Activated effector memory CD4-positive, alpha-beta T cell treated with anti-CD3 and anti-CD28 coated beads, Interleukin-2, amount 50 U/mL, for 16 hours (primary cell): ENCODE measurements at places on chromosomes 4 and X.

- no peak for DNase-seq
Measured at GRCh38 chr4:80611678-80611979, 276.1 kb downstream of the CFAP299 start.

DNA sequence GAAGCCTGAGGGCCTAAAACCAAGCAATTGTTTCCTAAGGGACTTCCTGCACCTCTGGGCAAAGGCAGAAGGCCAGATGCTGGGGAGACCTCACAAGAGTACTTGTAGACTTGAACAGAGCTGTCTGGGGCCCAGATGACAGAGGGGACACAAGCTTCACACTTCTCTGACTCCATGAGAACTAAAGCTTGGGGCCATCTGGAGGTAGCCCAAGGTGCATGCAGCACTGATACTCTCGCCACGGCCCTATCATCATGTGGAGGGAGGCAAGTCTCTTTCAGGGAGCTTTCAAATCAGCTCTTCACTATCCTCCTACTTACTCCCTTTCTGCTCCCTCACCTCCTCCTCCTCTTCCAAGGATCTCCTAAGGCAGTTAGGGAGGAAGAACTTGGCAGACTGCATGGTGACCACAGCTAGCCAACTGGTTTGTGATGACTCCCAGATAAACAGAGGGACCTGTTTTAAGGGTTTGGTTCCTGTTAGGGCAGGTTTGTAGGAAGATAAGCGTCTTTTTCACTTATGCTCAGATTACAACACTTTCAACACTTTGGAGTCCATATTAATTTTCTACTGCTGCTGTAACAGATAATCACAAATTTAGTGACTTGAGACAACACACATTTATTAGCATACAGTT, 23.8 kb downstream of the MSL3 start:
- DNase-seq: no peak

- DNase-seq: peak; percentile 76
Measured at GRCh38 chr4:36399762-36400353, 118.4 kb downstream of the DTHD1 start.

- no peak for DNase-seq
Measured at GRCh38 chrX:117713411-117713810, 403.2 kb downstream of the KLHL13 start.

DNA sequence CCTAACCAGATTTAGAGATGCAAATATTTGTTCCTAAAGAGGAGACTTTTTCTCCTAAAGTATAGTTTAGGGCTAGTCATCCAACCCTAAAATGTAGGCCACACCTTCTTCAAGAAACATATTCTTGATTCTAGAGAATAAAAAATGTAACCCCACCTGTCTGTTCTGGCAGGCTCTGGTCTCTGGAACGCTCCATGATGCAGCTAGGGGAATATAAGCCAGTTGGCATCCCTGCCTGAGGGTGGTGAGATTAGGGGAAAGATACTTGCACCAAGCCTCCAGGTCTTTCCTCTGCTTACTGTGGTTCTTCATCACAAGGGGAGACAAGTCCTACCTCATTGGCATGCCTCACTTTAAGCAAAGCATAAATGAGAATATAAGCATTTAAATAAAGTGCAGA, 21.2 kb upstream of the TBC1D9 start:
- no peak for DNase-seq

GRCh38 chr4:39655211-39655610, 16.5 kb upstream of the SMIM14 start:
- DNase-seq: no peak

GRCh38 chrX:13550346-13550745, 19.1 kb upstream of the EGFL6 start:
- DNase-seq: no peak

DNA sequence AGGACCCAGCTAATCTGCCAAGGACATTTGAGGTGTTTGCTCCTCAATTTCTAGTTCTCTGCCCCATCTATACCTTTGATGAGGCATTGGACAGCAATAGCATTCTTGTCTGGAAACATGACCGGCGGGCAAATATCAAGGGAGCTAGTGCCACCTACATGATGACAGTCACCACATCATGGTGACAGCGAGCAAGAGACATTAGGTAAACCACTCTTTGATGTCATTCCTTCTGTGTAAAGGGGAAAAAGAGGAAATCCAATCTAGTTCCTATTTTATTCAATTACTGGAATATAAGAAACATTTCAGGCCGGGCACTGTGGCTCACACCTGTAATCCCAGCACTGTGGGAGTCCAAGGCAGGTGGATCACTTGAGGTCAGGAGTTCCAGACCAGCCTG, 20.7 kb upstream of the IL13RA1 start:
- DNase-seq: no peak

DNA sequence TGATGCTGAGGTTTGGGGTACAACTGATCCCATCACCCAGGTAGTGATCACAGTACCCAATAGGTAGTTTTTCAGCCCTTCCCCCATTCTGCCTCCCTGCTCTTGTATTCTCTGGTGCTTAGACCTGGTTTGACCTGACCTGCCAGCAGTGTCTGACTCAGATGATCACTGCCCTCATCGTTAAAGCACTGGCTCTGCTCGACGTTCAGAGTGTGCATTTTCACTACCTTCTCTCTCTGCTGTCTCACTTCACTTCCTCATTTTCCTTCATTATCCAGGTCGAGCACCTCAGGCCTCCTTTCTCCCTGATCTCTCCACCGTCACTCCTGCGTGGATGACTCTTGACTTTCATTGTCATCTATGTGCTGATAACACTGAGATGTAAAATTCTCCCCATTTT, 83.6 kb downstream of the PARM1 start:
- no peak for DNase-seq

DNA sequence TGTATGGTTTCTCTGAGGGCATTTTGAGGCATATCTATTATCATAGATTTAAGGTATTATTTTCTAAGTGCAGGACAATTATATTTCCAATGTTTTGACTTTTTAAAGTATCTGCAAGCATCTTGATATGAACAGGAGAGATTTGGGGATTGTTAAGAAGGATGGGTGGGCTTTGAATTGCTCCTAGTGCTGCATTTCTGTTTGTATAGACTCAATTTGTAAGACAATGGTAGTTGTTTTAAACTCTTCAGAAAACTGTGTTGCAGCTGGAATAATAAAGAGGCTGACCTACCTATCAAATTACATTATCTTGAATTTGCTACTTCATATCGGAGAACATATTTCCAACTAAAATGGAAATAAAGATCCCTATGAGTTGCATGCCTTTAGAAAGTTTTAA, 570.3 kb downstream of the ADGRL3 start:
- no peak for DNase-seq

- no peak for DNase-seq
Measured at GRCh38 chr4:168623484-168623883, 126.6 kb downstream of the PALLD start.

GRCh38 chr4:34851411-34851810, 1392.9 kb downstream of the ARAP2 start:
- no peak for DNase-seq

DNA sequence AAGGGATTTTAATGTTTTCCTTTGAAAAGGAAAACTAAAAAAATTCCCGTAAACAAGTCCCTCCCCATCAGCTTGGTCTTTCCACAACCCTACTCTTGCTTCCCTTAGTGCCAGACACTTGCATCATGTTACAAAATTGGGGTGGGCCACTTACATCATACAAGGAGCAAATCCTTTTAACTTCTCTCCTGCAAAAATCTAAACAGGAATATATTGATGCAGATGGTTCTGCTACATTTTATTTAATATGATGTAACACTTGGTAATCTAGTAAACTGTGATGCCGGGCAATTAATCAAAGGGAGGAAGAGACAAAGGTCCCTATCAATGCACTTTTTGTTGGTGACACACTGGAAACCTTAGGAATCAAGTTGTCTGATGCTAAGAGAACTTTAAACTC, 125.3 kb downstream of the UBE2K start:
- DNase-seq: no peak

DNA sequence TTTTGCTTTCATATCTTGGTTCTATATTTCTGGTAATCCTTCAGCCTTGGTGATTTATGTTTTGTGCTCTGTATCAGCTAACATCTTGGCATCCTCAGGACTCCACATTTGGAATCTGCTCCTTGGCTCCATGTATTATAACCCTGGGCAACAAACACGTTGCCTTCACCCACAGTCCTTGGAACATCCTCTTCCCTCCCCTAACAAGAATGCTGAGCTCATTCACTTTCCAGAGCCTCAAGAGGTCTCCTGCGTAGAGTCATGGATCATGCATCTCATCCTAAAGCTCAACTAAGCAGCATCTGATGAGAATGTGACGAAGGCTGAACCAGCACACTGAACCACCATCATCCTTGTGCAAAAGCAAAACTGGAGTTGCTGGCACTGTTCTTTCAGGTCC, 60.5 kb upstream of the C1GALT1C1 start:
- DNase-seq: no peak

DNA sequence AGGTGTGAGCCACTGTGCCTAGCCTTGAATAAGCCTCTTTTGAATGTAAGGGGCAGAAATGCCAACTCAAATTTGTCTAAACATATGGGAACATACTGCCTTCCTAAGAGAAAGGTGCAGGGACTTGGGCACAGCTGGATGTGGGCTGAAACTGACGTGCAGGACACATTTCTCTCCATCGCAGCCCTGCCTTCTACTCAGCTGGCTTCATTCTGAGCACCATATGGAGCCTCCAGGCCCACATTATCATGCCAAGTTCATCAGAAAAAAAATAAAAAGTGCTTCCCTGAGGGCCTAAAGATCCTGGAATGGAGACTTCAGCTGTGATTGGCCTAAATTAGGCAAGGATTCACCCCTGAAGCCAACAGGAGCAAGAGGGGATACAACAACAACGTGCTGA, 386.2 kb downstream of the RAB28 start:
- no peak for DNase-seq
